Stimulated activated CD4-positive, alpha-beta T cell treated with anti-CD3 and anti-CD28 coated beads, Interleukin-4, amount 100 ng/mL, for 4 hours (primary cell): ENCODE measurements at places on chromosomes 6 and 20.

- no peak for DNase-seq
Observed at GRCh38 chr6:169960886-169961611, 209.6 kb downstream of the ERMARD start.

DNA sequence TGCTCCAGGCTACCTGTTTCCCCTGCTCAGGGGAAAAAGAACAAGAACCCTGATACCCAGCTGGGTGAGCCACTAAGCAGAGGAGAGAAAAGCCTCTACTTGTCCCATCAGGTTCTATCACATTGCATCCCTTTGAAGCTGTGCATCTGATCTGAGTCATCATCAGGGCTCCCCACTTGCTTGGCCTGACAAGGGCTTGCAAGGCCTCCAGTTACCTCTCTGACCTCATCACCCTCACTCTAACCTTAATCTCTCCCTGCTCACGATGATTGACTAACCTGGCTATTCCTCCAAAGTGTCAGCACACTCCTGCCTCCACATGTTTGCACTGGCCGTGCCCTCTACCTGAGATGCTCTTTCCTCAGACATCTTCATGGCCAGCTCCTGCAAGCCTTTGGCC, 309.5 kb upstream of the CHD6 start:
- DNase-seq, result no peak

DNA sequence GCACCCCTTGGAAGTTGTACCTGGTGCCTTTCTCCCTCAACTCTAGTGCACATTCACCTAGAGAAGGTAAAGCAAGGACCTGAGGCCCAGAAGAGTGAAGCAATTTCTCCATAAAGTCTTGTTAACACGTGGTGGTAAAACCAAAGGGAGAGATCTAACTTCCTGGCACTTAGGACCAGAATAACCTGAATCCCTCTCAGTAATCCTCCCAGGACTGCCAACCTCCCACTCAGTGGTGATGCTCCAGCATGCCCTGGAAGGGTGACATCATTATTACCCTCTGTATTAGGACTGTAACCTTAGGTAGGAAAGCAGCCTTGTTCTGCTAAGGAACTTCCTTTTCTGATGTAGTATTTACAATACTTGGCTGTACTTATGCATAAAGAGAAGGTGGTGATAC, 330.6 kb upstream of the MARCKS start:
- no peak for DNase-seq

DNA sequence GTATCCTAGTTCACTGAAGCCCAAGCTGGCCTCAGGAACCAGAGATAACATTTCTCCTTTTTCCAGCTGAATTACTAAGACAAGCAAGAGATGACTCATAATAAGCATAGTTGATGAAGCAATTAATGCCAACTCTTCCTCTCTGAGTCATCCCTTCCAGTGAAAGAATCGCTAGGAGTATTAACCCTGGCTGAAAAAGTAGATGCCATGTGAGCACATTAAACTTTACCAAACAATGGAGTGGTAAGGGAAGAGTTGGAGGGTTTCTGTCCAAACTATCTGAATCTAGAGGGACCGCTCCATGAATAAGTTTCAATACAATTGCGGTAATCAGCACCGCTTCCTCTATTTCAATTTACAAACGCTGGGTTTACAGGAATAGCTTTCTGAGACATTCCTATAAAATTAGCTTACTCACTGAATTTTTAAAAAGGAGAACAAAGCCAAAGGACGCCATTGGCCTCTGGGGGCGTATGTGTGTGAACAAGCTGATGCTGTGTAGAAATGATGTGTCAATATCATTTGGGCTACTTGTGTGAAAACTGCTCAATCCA, 48.3 kb downstream of the ATXN1 start:
- no peak for DNase-seq

- no peak for DNase-seq
Observed at GRCh38 chr6:87066449-87067333, 28.2 kb downstream of the CGA start.

DNA sequence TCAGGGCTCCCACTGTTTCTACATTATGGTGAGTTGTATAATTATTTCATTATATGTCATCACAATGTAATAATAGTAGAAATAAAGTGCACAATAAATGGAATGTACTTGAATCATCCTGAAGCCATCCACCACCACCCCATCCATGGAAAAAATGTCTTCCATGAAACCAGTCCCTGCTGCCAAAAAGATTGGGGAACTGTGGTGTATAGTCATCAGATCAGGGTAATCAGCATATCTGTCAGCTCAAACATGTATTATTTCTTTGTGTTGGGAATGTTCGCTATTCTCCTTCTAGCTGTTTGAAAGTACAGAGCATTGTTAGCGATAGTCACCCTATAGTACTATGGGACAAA, 33.8 kb upstream of the SLC22A23 start:
- no peak for DNase-seq

- DNase-seq, result no peak
Observed at GRCh38 chr6:148967541-148967956, 220.7 kb downstream of the UST start.

DNA sequence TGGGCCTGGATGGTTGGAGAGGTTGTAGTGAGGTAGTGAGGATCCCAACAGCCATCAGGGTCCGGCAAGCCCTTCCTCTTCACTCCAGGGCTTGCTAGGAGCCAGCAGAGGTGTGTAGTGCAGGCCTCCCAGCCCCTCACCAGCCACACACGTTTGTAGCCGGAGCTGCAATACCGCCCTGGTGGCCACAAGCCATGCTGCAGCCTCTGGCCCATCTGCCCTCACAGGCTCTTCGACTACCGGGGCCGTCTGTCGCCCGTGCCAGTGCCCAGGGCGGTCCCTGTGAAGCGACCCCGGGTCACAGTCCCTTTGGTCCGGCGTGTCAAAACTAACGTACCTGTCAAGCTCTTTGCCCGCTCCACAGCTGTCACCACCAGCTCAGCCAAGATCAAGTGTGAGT, 36.4 kb downstream of the EIF2S2 start:
- DNase-seq, result no peak

- no peak for DNase-seq
Observed at GRCh38 chr20:51076786-51077685, 54.1 kb upstream of the KCNG1 start.

GRCh38 chr6:22651731-22652130, 82.4 kb downstream of the HDGFL1 start:
- no peak for DNase-seq

DNA sequence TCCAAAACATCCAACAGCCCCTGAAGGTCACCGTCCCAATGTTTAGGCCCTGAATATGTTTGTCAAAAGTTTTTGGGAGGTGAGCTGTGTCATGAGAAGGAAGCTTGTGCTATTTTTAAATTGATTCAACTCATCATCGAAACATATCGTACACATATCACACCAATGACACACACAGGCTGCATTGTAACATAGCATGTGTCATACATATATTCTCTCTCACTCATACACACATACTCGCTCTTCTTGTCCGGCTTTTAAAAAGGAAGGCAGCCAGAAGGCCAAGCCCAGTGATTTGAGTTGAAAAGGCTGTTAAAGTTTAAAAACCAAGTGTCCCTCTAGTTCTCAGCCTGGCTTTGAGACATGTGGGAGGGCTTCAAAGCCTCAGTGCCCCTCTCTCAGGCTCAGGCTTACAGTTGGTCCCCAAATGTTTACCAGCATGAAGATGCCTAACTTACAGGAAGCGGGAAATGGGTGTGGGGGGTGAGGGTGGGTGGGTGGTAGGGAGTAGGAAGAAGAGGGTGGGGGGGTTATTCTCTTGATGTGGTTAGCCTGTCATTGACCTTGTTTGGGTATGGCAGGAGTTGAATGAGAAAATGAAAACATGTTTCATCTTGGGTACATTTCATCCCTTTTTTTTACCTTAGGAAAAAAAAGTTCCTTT, 3.3 kb upstream of the PRDM1 start:
- no peak for DNase-seq

GRCh38 chr6:127950566-127951145, 49.8 kb upstream of the THEMIS start:
- DNase-seq, result no peak
